ENCODE measurements at places on chromosomes 1 and 21.
A peak's percentile ranks its signal among the peaks of the same experiment; 100 is the strongest.

- no peak for DNase-seq
Measured at GRCh38 chr1:103056423-103056822, 51.9 kb downstream of the COL11A1 start.

DNA sequence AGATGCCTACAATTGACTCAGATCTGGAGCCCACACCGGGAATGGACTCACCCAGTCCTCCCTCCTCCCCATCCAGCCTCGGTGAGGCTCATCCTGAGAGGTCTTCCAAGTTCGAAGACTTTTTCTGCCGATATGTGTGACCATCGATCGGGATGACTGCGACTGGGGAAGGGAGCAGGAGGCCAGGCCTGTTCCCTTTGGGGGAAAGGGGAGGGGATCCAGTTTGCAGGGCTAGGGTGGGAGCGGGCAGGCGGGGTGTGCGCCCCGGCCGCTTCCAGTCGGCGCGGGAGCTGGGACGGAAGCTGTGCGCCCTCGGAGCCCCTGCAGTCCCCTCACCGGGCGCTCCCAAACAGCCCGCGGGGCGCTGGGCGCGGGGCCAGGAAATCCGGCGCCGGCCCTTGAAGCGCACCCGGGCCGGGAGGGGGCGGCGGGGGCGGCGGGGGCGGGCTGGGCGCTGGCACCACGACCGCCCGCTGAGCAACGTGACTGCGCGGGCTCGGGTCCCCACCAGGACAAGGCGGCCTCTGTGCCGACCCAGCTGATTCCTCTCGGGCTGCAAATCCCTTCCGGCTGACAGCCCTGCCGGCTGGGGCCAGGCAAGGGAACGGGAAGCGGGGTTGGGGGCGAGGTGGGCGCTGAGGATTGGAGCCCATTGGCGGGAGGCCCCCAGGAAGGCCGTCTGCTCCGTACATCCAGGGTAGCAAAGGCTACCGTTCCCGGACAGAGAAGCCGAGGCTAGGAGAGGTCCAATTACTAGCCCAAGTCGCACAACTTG, 103.9 kb downstream of the EBNA1BP2 start:
- DNase-seq, result peak; percentile 22

DNA sequence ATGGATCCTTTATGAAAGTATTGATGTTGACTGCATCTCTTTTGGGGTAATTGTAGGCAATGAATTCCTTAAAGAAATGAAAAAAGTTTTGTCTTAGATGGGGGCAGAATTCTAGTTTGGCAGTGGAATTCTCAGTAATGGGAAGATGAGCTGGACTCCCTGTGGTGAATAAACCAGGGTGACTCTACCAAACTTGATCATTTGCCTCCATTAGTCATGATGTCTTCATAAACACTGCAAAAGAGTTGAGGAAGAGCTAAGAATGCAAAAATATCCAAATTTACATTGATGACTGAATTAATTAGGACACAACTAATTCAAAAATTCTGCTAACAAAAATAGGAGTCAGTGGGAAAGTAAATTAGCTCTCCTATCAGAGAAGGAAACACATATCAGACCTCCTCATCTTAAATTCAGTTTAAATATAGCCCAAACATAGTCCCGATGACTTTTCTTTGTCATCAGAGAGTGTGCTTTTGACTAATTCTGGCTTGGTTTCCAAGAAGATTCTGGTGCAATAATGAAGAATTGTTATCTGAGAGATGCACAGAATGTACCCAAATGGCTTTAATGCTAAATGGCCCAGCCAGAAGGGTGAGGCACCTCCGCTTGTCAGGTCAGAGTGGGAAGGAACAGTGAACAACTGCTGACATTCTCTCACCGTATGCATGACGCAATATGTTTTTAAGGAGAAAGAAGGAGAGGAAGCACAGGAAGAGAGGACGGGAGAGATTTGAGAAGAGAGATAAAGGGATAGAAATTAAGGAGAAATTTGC, 525.1 kb downstream of the LMO4 start:
- DNase-seq, result no peak

DNA sequence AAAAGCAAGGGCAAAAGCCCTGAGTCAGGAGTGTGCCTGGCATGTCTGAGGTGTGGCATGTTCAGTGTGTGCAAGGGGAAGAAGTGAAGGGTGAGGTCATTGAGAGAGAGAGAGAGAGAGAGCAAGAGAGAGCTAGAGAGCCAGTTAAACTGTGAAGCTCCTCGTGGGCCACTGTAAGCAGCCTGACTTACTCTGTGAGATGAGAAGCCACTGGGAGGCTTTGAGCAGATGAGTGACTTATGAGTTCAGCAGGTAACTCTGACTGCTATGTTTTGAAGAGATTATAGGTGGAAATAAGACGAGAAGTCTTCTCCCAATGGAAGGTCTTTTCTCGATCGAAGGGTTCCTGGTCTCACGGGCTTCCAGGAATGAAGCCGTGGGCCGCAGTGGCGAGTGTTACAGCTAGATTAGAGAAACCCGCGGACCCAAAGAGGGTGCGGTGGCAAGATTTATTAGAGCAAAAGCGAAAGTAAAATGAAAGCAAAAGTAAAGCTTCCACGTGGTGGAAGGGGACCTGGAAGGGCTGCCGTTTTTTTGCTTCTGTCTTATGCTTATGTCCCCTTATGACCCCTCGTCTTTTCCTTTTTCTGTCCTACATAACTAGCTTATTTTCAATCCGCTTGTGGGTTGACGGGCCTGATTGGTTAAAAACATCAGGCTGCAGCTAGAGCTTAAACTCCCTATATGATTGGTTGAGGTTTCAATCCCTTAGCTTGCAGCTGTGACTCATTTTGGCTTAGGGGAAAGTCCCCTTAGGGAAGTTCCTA, 323.1 kb upstream of the FAM78B start:
- no peak for DNase-seq

DNA sequence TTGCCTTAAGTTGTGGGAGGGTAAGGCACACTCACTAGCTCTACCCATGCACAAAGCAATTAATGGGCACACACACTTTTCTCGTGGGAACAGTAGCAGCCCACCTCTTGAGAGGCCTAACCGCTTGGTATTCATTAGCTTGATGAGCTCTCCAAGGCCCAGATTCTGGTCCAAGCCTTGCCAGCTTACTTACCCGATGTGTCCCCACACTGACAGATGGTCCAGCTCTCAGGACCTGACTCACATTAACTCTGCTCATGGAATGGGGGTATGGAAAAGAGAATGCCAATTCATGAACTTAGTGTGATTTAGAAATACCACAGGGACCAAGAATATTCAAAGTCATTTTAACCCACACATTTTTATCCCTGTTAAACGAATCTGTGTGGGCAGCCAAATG, 106.8 kb upstream of the CACHD1 start:
- no peak for DNase-seq

GRCh38 chr1:89812992-89813391, 7.8 kb upstream of the LRRC8D start:
- DNase-seq, result no peak

DNA sequence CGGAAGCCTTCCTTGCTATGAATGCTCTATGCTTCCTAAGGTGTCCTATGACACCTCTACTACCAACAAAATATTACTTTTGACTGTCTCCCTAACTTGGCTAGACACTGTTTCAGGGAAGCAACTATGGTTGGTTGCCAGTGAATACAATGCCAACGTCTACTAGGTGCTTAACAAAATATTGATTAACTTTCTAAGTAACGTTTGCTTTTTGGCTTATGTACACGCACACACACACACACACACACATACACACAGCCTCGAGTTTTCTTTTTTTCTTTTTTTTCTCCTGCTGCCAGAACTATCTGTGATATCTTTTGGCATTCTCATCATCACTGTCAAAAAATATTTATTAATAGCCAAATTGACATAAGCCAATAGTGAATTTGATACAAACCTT, 864.0 kb downstream of the PLA2G4A start:
- DNase-seq, result no peak

Data from muscle of arm (tissue), 14 donors.